ENCODE measurements at places on chromosomes 12 and 14.

GRCh38 chr14:98959958-98960616, 311.9 kb downstream of the BCL11B start:
- no peak for DNase-seq

- peak; percentile 43 for DNase-seq
Measured at GRCh38 chr12:104457746-104458693, 1.3 kb downstream of the CHST11 start.

GRCh38 chr14:52352061-52352491, 38.0 kb downstream of the PTGER2 start:
- no peak for DNase-seq

GRCh38 chr14:106377432-106377831, 851.0 kb downstream of the TMEM121 start:
- DNase-seq: no peak

Measured in HuH-7 (cell line).